Activated naive CD8-positive, alpha-beta T cell treated with anti-CD3 and anti-CD28 coated beads for 36 hours (primary cell): ENCODE measurements at places on chromosomes 6 and 20. TPM values are rescaled to one million over a fixed set of nuclear protein-coding genes. Genes with fewer than 3 reads are reported as not detected.

DNA sequence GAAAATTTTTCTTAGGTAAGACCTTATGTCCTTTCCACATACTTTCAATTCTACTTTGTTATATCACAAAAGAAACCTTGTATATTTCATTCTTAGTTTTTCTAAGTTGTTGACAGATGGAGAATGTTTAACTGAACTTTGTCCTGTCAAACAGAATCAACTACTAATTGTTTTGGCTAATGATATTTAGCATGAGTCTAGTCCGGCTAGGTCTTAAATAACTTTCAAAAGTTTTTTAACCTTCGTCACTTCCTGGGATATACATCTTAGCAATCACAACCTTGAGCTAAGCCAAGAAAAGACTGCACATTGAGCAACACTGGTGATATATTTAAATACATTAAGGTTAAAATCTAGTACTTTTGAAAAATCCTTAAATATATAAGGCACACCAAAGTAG is 62.9 kb upstream of the RUNX2 start:
- DNase-seq, result no peak
- no peak overlapping the region for H3K27ac ChIP-seq
- H3K27me3 ChIP-seq, result no peaks in the 10 kb centered on the region
- H3K4me3 ChIP-seq, result no peak overlapping the region

DNA sequence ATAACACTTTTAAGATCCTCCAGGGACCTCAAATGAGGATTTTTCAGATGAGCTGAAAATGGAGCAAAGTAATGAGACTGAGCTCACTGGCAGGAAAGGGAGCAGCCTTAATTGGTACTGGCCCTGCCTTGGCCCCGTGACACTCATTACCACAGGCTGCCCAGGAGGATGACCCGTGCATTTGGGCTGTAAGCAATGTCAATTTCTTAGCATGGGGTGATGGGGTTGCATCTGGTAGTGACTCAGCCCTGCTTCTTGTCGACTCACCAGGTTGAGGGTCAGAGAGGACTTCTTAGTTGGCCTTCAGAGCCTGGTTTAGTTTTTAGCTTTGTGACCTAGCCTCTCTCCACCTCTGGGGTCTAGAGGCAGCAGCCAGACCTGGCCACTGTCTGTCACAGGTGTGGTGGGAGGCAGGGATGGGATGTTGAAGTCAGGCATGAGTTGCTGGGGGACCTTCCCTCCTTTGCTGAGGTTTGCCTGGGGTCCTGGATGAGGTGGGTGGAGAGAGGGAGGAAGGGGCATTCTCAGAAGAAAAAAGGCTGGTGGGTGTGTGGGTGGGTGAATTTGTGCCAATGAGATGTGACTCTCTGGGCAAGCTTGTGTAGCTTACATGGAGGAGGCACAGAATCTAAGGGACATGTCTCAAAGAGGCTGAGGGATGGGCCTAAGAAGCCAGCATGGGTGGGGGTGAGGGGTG is 25.9 kb upstream of the EPB41L1 start:
- no peaks in the 10 kb centered on the region for H3K4me1 ChIP-seq
- no peak for DNase-seq
- no peak overlapping the region for H3K27ac ChIP-seq
- H3K27me3 ChIP-seq, result no peaks in the 10 kb centered on the region
- no peak overlapping the region for H3K4me3 ChIP-seq

DNA sequence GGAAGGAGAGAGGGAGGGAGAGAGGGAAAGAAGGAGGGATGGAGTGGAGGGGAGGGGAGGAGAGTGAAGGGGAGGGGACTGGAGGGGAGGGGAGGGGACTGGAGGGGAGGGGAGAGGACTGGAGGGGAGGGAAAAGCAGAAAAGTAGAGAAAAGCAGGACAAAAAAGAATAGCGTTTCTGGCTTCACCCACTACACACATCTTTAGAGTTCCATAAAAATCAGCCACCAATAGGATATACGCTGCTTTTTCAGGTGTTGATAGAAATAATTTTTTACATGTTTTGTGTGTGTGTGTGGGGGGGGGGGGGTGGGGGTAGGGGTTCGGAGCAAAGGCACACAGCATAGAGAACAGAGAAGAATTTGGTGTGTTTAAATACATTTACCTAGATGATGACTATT is 1259.1 kb downstream of the EPHA7 start:
- H3K36me3 ChIP-seq, result no peaks in the 10 kb centered on the region
- no peaks in the 10 kb centered on the region for H3K4me1 ChIP-seq
- H3K4me3 ChIP-seq, result no peak overlapping the region
- H3K27ac ChIP-seq, result no peak overlapping the region
- DNase-seq, result no peak
- no peaks in the 10 kb centered on the region for H3K27me3 ChIP-seq

Gene VNN1
- not detected for total RNA-seq

DNA sequence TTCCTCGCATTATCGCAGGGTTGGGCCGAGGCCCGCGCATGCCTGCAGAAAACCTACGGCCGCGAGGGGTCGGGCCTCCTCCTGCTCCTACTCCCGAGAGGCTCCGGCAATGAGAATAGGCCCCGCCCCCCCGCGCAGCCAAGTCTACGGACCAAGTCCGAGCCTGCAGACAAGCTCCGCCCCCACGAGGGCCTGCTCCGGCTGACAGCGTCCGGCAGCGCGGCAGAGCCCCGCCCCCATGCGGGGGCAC is 3.1 kb upstream of the GPSM3 start:
- H3K4me3 ChIP-seq, result peak overlapping the region; percentile 96

DNA sequence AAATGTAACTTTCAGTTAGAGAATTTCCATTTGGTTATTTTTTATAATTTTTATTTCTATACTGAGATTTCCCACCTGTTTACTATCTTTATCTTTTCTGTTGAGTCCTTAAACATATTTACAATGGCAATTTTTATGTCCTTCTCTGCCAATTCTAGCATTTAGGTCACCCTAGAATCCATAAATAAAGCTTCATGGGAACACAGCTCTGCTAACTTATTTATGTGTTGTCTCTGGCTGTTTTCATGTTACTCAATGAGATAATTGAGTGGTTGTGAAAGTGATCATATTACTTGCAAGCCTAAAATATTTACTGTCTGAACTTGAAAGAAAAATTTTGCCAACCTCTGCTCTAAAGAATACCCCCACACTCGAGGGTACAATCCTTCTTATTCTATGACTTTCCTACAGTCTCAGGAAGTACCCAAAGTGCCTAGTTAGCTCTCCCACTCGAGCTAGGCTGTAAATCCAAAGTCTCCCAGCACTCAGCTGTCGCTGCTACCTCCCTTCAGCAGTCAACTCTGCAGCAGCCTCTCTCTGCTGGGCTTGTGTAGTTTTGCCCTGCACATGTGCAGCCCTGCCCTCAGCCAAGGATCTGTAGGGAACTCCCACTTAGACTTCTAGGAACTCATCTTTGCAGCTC is 53.5 kb upstream of the GCLC start:
- H3K27me3 ChIP-seq, result no peaks in the 10 kb centered on the region
- peaks cover 1% of the 10 kb centered on the region for H3K36me3 ChIP-seq
- no peak overlapping the region for H3K27ac ChIP-seq
- no peak for DNase-seq
- H3K4me3 ChIP-seq, result no peak overlapping the region
- no peaks in the 10 kb centered on the region for H3K4me1 ChIP-seq

- H3K27ac ChIP-seq, result no peak overlapping the region
- no peak for DNase-seq
- no peak overlapping the region for H3K4me3 ChIP-seq
- H3K36me3 ChIP-seq, result peaks cover 12% of the 10 kb centered on the region
- H3K27me3 ChIP-seq, result no peaks in the 10 kb centered on the region
- peaks cover 14% of the 10 kb centered on the region for H3K4me1 ChIP-seq
Measured at GRCh38 chr20:3213226-3213625, 3.9 kb downstream of the ITPA start.

Gene SLC44A4
- not detected for total RNA-seq

DNA sequence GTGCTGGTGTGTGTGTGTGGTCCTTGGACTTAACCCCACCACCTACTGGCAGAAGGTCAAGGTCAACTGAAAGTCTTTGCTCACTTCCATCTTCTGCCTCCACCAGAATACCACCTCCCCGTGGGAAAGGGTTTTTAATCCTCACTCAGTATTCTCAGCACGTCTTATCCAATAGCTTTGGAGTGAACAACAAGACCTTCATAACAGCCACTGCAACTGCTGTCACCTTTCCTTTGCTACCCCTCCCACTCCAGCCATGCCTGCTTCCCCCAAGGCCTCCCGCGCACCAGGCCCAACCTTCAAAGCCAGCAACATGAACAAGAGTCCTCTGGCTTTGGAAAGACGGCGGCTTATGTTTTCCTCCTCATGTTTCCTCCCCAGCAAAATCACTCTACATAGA is 787 bp upstream of the BTN2A2 start:
- peak overlapping the region; percentile 92 for H3K4me3 ChIP-seq
- DNase-seq, result no peak
- peaks cover 8% of the 10 kb centered on the region for H3K36me3 ChIP-seq
- peak overlapping the region; percentile 40 for H3K27ac ChIP-seq
- peaks cover 26% of the 10 kb centered on the region for H3K4me1 ChIP-seq

DNA sequence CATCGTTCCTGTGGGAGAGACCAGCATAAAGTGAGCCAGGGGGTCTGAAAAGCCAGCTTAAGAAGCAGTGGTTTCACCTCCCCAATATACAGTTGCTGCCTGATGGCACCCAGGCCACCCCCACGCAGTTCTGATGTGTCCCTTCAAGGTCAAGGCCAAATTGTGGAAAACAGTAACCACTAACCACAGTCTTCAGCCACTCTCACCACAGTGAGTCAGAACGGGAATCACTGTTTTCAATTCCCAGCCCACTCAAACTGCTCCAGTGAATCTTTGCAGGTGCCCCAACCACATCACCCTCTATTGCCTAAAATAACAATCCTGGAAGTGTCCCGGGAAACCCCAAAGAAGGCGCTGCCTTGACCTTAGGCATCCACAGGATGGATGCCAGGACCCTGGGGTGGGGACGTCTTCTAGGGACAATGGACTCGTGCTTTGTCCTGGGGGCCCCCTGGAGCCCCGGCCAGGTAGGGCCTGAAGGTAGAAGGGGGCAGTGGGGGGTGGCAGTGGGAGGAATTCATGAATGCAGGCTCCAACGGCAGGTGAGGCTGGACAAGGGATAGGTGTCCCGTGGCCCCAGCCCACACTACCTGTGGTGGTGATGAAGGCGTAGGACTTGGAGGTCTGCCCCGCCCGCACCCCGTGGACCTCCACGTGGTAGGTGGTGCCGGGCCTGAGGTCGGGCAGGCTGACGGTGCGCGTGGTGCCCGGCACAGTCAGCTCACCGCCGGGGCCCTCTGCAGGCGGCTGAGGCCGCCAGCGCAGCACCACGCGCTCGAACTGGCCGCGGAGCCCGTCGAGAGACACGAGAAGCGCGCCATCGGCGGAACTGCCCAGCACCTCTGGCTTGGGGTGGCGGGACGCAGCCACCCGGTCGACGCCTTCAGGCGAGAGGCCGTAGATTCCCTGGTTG is 22.2 kb downstream of the TNXB start:
- H3K36me3 ChIP-seq, result no peaks in the 10 kb centered on the region
- peak; percentile 55 for DNase-seq

Gene C20orf144
- total RNA-seq, result 0.10 TPM

Gene GGTLC1
- not detected for total RNA-seq

DNA sequence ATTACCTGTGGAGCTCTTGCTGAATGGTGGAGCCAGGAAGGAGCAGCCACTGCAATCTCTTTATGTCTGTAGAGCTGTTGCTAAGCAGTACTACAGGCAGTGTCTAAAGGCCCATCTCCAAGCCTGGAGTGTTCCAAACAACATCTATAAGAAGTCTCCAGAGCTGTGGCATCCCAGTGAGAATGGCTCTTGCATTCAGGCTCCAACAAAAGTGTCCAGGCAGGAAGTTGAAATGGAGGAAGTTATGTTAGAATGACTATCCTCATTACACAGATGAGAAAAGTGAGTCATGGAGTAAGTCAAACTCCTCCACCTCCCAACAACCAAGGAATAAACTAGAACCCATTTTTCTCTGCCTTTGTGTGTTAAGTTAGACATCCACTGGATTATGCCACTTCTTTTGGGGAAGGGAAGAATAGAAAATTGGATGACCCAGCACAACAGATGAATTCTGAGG is 288.5 kb upstream of the STXBP5 start:
- no peak for DNase-seq
- peaks cover 8% of the 10 kb centered on the region for H3K4me1 ChIP-seq
- H3K4me3 ChIP-seq, result no peak overlapping the region
- H3K27ac ChIP-seq, result no peak overlapping the region
- H3K27me3 ChIP-seq, result peaks cover 14% of the 10 kb centered on the region
- no peaks in the 10 kb centered on the region for H3K36me3 ChIP-seq

GRCh38 chr6:108795814-108796213 is 52.4 kb upstream of the ARMC2 start:
- no peaks in the 10 kb centered on the region for H3K27me3 ChIP-seq
- DNase-seq, result no peak
- H3K27ac ChIP-seq, result no peak overlapping the region
- no peaks in the 10 kb centered on the region for H3K36me3 ChIP-seq
- no peak overlapping the region for H3K4me3 ChIP-seq
- peaks cover 19% of the 10 kb centered on the region for H3K4me1 ChIP-seq

DNA sequence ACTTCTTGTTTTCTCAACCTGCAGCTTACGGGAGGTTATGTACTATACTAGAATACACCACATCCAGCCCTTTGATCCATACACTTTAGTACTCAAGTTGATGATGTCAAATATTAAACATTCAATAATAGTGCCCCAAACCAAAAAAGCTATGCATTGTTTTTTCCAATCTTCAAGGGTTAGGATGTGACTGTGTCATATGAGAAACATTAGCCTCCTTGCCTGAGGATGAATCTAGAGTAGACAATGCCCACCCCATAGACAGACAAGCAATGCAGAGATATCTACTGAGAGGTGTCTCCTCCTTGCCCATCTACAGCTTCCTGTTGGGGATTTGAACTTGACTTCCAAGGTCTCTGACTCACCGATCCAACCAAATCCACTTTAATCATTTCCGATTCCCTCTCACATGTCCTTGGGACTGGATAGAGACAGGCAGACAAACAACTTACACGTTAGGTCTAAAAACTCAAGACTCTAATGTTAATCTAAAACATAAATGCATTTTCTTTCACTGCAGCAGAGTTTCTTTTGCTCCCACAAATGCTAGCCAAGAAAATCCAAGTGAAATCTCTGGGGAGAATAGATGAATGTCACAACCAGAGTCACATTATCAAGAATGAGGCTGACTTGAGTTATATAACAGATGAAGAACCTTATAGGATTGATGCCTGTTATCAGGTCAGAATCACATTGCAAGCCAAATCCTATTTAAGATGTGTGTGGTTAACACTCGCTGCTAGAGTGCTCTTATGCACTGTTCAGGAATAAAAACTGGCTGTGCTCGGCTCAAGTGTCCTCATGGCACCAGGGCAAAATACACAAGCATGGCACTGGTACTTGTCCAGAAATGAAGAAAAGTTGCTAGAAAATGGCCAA is 75.5 kb upstream of the TNFAIP3 start:
- H3K27ac ChIP-seq, result peak overlapping the region; percentile 76
- no peaks in the 10 kb centered on the region for H3K27me3 ChIP-seq
- peak overlapping the region; percentile 29 for H3K4me3 ChIP-seq
- DNase-seq, result no peak
- H3K4me1 ChIP-seq, result peaks cover 53% of the 10 kb centered on the region

DNA sequence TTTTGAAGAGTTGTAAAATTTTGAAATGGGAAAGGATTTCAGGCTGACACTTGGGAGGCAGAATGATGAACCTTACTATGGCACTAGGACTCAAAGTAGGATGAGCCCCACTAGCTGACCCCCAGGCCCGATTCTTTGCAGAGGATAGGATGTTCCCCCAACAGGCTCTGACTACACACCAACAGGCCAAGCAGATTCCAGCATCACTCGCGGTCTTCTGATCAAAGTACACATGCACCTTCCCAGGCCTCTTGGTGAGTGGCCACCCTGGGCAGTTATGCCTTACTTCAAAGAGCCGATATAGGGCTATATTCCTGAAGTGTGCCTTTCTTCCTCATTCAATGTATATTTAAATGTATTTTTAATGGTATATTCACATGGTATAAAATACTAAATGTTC is 117.6 kb upstream of the TMEM181 start:
- H3K36me3 ChIP-seq, result peaks cover 7% of the 10 kb centered on the region
- DNase-seq, result no peak
- no peaks in the 10 kb centered on the region for H3K27me3 ChIP-seq
